ENCODE measurements at places on chromosomes 12 and 14. TPM values are rescaled to one million over a fixed set of nuclear protein-coding genes. Genes with fewer than 3 reads are reported as not detected.

Gene ENDOU
- 2.9 TPM for total RNA-seq

Gene TSPAN9
- total RNA-seq: 54.4 TPM

Gene GPR137C
- 4.1 TPM for total RNA-seq

Gene TMEM63C
- 3.4 TPM for total RNA-seq

Data from umbilical cord (tissue), 2 donors.